Occipital lobe (tissue), 3 donors: ENCODE measurements at places on chromosomes 6 and 20. TPM values are rescaled to one million over a fixed set of nuclear protein-coding genes. Genes with fewer than 3 reads are reported as not detected.
A peak's percentile ranks its signal among the peaks of the same experiment; 100 is the strongest.

CAGE1 gene
- under 0.01 TPM for total RNA-seq

CCN5 gene
- total RNA-seq: not detected

MAVS gene
- 8.0 TPM for total RNA-seq

AP5S1 gene
- total RNA-seq: 5.5 TPM

DNA sequence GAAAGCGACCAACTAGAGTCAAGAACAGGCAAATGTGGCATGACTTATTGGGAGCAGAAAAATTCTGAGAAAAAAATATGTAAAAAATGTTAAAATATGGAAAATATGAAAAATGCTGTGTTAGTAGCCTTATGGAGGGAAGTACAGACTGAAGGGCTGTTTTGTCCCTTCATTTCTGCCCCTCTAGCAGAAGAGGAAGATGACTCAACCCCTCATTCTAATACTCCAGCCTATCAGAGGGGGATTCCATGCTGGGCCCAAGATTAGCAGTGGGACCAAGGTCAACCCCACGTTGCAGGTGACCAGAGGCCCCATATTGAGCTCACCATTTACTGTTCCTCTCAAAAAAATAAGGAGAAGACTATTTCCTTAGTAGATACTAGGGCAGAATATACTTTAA is 8.4 kb downstream of the MUC21 start:
- DNase-seq: no peak

- DNase-seq: no peak
Measured at GRCh38 chr6:29943053-29943966, 978 bp downstream of the HLA-A start.

GRCh38 chr6:161057103-161058091 is 65.8 kb downstream of the MAP3K4 start:
- no peak for DNase-seq

- peak; percentile 53 for DNase-seq
Measured at GRCh38 chr6:18263418-18264218, 712 bp downstream of the DEK start.

DNA sequence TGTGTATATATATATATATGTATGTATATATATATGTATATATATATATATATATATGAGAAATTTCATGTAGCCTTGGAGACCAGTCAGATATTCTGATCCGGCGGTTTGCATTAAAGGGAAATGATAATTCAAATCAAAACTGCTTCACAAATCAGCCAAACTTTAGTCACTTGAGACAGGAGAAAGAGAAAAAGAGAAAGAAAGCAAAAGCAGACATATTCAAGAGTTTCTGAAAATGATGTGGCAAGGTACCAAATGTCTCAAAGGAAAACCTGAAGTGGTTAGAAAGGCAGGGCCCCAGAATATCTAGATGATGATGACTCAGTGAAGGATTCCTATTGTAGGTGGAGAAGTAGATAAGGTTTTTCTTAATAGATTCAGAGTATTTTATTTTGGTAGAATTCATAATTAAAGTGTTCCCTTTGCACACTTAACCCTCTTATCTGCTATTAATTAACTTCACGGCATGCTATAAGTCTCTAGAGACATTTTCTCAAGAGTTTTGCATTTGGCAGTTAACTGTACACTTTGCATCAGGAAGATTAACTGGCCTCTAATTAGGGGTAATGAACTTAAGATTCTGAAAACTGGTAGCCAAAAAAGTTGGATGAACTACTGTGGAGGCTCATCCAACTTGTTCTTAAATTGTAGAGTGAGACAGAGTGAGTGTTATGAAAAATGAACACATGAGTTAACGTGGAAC is 50.1 kb upstream of the ASF1A start:
- no peak for DNase-seq
